A549 treated with Mapracorat at 1 μM for 4 hours (cell line): ENCODE measurements at places on chromosomes 11 and 22. TPM values are rescaled to one million over a fixed set of nuclear protein-coding genes. Genes with fewer than 3 reads are reported as not detected.

The CADM1 gene
- 19.8 to 23.7 TPM (median 22.2 TPM) in 5 replicates for total RNA-seq

The NPAT gene
- 3.4 to 5.4 TPM (median 4.5 TPM) in 5 replicates for total RNA-seq

The CBLIF gene
- not detected in 5 replicates for total RNA-seq

The NELL1 gene
- not detected in 5 replicates for total RNA-seq

The PARVA gene
- 24.1 to 26.2 TPM (median 24.9 TPM) in 5 replicates for total RNA-seq

The SERHL2 gene
- 0.28 to 0.56 TPM (median 0.29 TPM) in 5 replicates for total RNA-seq

The SCT gene
- total RNA-seq = not detected in 5 replicates

The LARGE1 gene
- total RNA-seq = 3.5 to 4.6 TPM (median 4.0 TPM) in 5 replicates

The CDKN1C gene
- total RNA-seq = 4.6 to 7.3 TPM (median 6.2 TPM) in 5 replicates

The KRTAP5-5 gene
- not detected in 5 replicates for total RNA-seq

The OR2D2 gene
- total RNA-seq = not detected in 5 replicates

The OR51D1 gene
- total RNA-seq = not detected in 5 replicates

The SCO2 gene
- total RNA-seq = 3.8 to 10.3 TPM (median 5.2 TPM) in 5 replicates

The TRIM68 gene
- total RNA-seq = 8.1 to 10.4 TPM (median 9.9 TPM) in 5 replicates

The LMNTD2 gene
- total RNA-seq = 2.0 to 3.0 TPM (median 2.7 TPM) in 5 replicates

The LYVE1 gene
- total RNA-seq = 0.20 to 0.77 TPM (median 0.48 TPM) in 5 replicates

The GGTLC2 gene
- total RNA-seq = not detected in 5 replicates

The APOL1 gene
- 13.6 to 18.1 TPM (median 15.9 TPM) in 5 replicates for total RNA-seq

The P2RY6 gene
- total RNA-seq = 3.8 to 7.6 TPM (median 6.2 TPM) in 5 replicates

The GLYATL1 gene
- not detected in 5 replicates for total RNA-seq

The SPATA19 gene
- total RNA-seq = not detected in 5 replicates

The TYMP gene
- 10.2 to 20.7 TPM (median 19.5 TPM) in 5 replicates for total RNA-seq

The UPK3A gene
- total RNA-seq = not detected in 5 replicates

The TNNI2 gene
- 0.23 TPM in 1 of 5 replicates, not detected in the others for total RNA-seq

The PHF21B gene
- total RNA-seq = 0.61 to 1.1 TPM (median 0.98 TPM) in 5 replicates

The MMP11 gene
- total RNA-seq = 0.08 to 0.43 TPM (median 0.27 TPM) in 5 replicates
